ENCODE measurements at places on chromosomes 2 and 18. TPM values are rescaled to one million over a fixed set of nuclear protein-coding genes. Genes with fewer than 3 reads are reported as not detected.

Gene CD302
- 1.1 TPM for total RNA-seq

Gene IRS1
- 27.2 TPM for total RNA-seq

Gene ACMSD
- total RNA-seq = 0.46 TPM

Gene CYRIA
- total RNA-seq = 1.1 TPM

Gene SOX11
- total RNA-seq = 4.2 TPM

Gene SH3RF3
- total RNA-seq = 1.1 TPM

Gene HOXD9
- not detected for total RNA-seq
